RKO (cell line): ENCODE measurements at places on chromosomes 3 and 15.

- DNase-seq = no peak
Measured at GRCh38 chr15:63888146-63888545, 54.4 kb upstream of the HERC1 start.

DNA sequence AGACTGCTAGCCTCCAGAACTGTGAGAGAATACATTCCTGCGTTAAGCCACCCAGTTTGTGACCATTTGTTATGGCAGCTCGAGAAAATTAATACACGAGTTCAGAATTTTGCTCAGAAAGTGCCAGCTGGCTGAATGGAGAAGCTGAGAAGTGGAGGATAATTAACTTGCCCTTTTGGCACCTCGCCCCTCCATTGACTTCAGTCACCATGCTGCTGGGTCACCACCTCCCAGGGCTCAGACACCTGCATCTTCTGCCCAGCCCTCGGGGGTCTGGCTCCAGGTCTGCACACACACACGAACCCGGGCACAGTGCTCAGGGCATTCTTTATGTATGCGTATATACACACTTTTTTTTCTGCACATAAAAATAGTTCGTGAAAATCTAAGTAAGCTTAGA lies 32.0 kb downstream of the AMOTL2 start:
- DNase-seq = no peak

- no peak for DNase-seq
Measured at GRCh38 chr15:55742498-55742926, 440 bp downstream of the PRTG start.

DNA sequence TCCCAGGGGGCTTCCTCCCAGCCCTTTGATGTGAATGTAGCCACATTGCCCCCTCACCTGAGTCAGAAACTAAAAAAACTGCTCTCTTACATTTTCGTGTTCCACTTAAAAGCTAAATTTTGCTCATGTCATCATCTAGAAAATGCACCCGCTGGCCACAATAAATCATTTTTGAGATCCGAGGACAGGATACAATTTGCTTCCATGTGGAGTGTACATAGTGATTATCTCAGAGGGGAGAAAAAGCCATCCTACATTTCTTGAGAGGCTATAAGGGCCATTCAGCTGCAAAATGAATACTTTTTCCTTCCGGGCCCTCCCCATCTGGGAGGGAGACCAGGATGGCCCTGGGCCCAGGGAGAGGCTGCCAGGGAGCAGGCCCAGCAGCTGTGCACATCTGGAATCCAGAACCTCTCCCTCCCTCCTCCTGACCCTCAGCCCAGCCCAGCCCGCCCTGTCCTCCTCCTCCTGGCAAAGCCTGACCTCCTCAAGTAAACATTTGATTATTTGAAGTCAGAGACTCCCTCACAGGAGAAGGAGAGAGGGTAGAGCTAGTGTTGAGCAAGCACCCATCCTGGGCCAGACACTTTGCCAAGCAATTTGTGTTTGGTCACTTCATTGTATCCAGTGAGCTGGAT lies 59.1 kb downstream of the CORO2B start:
- DNase-seq = no peak

- no peak for DNase-seq
Measured at GRCh38 chr15:101029971-101030661, 111.0 kb downstream of the LRRK1 start.

GRCh38 chr3:55512571-55513343 lies 25.7 kb upstream of the WNT5A start:
- DNase-seq = no peak

- DNase-seq = no peak
Measured at GRCh38 chr3:16332904-16333426, 68.0 kb downstream of the OXNAD1 start.

- no peak for DNase-seq
Measured at GRCh38 chr3:107201146-107201545, 176.1 kb upstream of the CCDC54 start.

- DNase-seq = no peak
Measured at GRCh38 chr15:51709031-51709430, 27.7 kb downstream of the SCG3 start.

DNA sequence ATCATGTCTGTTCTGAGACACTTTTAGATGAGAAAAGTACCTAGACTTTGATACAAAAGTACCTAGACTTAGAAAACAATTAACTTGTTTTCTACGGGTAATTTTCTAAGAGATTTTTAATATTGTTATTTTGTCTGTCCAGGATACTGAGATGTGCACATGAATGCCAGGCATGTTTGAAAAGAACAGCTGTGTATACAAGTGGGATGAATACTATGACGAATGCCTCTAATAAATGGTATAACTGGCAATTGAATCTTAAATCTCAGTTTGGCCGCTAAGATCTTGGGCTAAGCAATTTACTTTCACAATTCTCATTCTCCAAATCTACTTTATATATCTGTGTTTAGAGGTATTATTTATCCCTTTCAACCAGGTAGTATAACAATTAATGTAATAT lies 207.4 kb downstream of the CBLB start:
- DNase-seq = no peak

GRCh38 chr3:112333381-112334317 lies 693 bp downstream of the CD200 start:
- no peak for DNase-seq
